ENCODE measurements at places on chromosomes 2 and 18. TPM values are rescaled to one million over a fixed set of nuclear protein-coding genes. Genes with fewer than 3 reads are reported as not detected.

GRCh38 chr2:24495451-24495850 lies 4.4 kb downstream of the NCOA1 start:
- no peaks in the 10 kb centered on the region for H3K27me3 ChIP-seq
- H3K36me3 ChIP-seq: no peaks in the 10 kb centered on the region
- no peak overlapping the region for H3K27ac ChIP-seq
- H3K4me1 ChIP-seq: peaks cover 20% of the 10 kb centered on the region

GRCh38 chr18:13587001-13587400 lies 139.4 kb downstream of the FAM210A start:
- no peaks in the 10 kb centered on the region for H3K27me3 ChIP-seq
- no peak overlapping the region for H3K4me3 ChIP-seq
- no peak overlapping the region for H3K27ac ChIP-seq
- peaks cover 10% of the 10 kb centered on the region for H3K36me3 ChIP-seq

GRCh38 chr18:7370802-7371201 lies 139.9 kb downstream of the LRRC30 start:
- H3K27me3 ChIP-seq: peaks cover 9% of the 10 kb centered on the region
- H3K36me3 ChIP-seq: no peaks in the 10 kb centered on the region
- H3K27ac ChIP-seq: no peak overlapping the region
- DNase-seq: no peak
- H3K4me1 ChIP-seq: no peaks in the 10 kb centered on the region

- no peaks in the 10 kb centered on the region for H3K36me3 ChIP-seq
- DNase-seq: no peak
- H3K4me3 ChIP-seq: no peak overlapping the region
- H3K4me1 ChIP-seq: no peaks in the 10 kb centered on the region
- H3K27me3 ChIP-seq: peaks cover 7% of the 10 kb centered on the region
Observed at GRCh38 chr2:158932131-158932645, 36.3 kb upstream of the TANC1 start.

DNA sequence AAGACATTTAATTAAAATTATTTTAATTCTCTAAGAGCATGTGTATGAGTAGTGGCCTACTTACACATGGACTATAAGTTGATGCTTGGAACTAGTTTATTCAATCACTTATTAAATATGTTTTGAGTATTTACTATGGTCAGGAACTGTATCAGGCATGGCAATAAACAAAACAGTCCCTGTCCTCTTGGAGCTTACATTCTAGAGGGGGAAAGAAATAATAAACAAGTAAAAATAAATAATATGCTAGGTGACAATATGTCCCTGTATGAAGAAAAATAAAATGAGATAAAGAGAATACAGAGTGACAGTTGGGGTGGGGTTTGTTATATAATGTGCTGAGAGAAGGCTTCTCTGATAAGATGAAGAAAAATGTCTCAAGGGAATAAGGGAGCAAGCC lies 74.5 kb downstream of the MYO3B start:
- H3K4me1 ChIP-seq: no peaks in the 10 kb centered on the region
- H3K36me3 ChIP-seq: no peaks in the 10 kb centered on the region
- H3K27me3 ChIP-seq: no peaks in the 10 kb centered on the region
- DNase-seq: no peak
- no peak overlapping the region for H3K27ac ChIP-seq
- no peak overlapping the region for H3K4me3 ChIP-seq

DNA sequence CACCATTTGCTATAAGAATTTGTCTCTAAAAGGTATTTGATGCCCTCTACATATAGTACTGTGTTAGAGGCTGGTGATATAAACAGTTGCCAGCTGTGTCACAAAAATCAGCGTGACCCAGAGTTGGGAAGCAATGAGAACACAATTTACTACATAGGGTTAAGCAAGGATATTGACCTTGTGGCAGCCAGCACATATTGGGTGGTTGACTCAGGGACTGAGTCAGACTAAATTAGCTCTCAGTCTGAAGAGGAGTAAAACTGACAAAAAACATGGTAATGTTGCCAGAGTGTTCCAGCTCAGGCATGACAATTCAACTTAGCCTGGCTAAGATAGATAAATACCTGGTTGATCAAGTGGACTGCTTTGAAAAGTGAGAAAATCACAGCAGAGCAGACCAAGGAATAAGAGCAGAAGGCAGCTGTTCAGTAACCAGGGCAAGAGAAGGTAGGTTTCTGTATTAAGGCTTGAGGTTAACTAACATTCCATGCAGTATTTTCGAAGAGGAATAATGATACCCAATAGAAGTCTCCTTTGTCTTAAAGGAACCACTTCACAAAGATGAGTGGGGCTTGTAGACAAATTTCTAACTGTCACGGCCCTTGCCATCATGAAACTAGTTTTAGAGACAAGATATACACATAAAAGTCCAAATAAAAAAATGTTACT lies 108.2 kb upstream of the ERBB4 start:
- no peaks in the 10 kb centered on the region for H3K4me1 ChIP-seq
- DNase-seq: no peak
- no peaks in the 10 kb centered on the region for H3K36me3 ChIP-seq
- no peak overlapping the region for H3K4me3 ChIP-seq
- no peaks in the 10 kb centered on the region for H3K27me3 ChIP-seq
- no peak overlapping the region for H3K27ac ChIP-seq

DNA sequence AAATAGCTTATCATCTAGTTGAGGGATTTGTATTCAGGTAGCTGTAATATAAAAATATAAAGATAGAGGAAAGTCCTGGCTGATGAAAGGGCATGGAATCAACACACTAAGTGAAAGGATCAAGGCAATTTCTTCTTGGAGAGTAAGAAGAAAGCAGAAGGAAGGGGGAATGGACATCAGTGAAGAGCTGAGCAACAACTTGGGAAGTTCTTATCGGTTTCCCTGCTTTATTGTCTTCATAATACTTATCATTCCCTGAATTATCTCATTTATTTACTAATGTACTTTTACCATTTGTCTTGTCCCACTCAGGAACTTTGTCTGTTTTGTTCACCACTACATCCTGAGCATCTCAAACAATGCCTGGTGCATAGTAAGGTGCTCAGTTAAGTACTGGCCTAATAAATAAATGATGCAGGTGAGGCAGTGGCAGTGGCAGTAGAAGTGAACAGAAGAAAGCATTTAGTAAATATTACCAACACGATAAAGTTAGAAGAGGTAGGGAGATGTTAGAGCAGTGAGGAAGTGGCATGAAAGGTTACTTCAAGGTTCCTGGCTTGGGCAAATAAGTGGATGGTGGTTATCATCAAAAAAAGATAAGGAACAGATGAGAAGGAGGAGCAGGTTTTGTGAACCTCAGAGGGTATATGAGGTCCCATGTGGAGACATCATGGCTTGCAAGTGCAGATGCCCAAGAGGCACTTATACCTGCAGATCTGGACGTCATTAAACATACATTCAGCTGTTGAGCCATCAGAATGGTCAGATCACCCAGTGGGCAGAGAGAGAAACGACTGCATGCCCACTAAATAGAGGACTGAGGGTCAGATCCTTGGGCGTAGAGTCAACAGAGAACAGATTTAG lies 217.8 kb downstream of the TMEM247 start:
- no peak for DNase-seq
- no peaks in the 10 kb centered on the region for H3K36me3 ChIP-seq
- H3K4me3 ChIP-seq: no peak overlapping the region
- H3K27me3 ChIP-seq: no peaks in the 10 kb centered on the region
- H3K27ac ChIP-seq: no peak overlapping the region
- peaks cover 17% of the 10 kb centered on the region for H3K4me1 ChIP-seq

GRCh38 chr2:206832873-206833272 lies 67.5 kb downstream of the FASTKD2 start:
- no peak overlapping the region for H3K27ac ChIP-seq
- H3K27me3 ChIP-seq: no peaks in the 10 kb centered on the region
- DNase-seq: no peak
- no peaks in the 10 kb centered on the region for H3K4me1 ChIP-seq
- no peak overlapping the region for H3K4me3 ChIP-seq

DNA sequence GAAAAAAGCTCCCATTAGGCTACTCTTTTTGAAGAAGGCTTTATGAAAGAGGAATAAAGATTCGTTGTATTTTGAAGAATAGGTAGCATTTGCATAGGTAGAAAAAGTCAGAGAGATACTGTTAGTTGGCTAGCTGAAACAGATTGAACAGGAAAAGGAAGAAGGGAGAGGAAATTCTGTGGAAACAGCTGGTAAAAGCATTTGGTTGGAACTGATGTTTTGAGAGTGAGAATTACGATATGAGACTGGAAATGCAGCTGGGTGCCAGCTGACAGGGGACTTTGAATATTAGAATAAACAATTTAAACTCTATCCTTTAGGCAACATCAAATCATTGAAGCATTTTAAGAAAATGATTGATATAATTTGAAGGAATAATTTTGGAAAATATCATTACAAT lies 96.7 kb upstream of the CNTNAP5 start:
- no peak overlapping the region for H3K27ac ChIP-seq
- no peaks in the 10 kb centered on the region for H3K36me3 ChIP-seq
- no peak overlapping the region for H3K4me3 ChIP-seq

DNA sequence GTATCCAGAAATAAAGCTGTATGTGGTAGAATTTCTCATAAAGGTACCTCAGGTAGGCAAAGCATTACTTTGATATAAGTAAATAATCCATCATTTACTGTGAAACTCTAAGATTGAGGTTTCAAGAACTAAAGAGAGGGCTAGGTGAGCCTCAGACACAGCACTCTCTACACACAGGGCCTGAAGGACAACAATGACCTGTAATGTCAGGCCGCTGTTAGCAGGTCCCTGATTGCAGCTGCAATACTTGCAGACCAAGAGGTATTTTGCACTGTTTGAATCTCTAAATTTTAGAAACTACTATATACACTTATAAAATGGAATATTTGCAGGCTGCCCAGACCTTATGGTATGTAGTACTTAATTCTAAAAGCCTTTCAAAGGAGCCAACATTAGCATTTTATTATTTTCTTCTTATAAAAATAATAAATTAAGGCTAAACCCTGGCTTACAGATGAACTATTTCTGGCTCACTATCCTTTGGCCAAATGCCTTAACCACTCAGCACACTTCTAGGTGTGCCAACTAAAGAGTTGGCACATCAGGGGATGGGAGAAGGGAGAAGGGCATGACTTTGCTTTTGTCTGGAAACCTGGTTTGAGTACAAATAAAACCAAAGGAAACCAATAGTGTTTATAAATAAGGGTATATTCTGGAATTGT lies 66.7 kb upstream of the SLC39A10 start:
- no peaks in the 10 kb centered on the region for H3K27me3 ChIP-seq
- DNase-seq: no peak
- no peak overlapping the region for H3K27ac ChIP-seq

GRCh38 chr2:72830273-72830672 lies 4.4 kb upstream of the EXOC6B start:
- no peak overlapping the region for H3K4me3 ChIP-seq
- H3K4me1 ChIP-seq: no peaks in the 10 kb centered on the region
- peaks cover 5% of the 10 kb centered on the region for H3K27me3 ChIP-seq
- no peak overlapping the region for H3K27ac ChIP-seq
- no peaks in the 10 kb centered on the region for H3K36me3 ChIP-seq

GRCh38 chr2:101340141-101340551 lies 31.6 kb upstream of the RNF149 start:
- no peaks in the 10 kb centered on the region for H3K36me3 ChIP-seq
- peaks cover 16% of the 10 kb centered on the region for H3K4me1 ChIP-seq
- DNase-seq: no peak
- H3K27ac ChIP-seq: no peak overlapping the region
- no peak overlapping the region for H3K4me3 ChIP-seq

- DNase-seq: no peak
- H3K36me3 ChIP-seq: no peaks in the 10 kb centered on the region
- no peaks in the 10 kb centered on the region for H3K27me3 ChIP-seq
- no peak overlapping the region for H3K27ac ChIP-seq
Observed at GRCh38 chr2:129330504-129330903, 649.0 kb upstream of the RAB6C start.

DNA sequence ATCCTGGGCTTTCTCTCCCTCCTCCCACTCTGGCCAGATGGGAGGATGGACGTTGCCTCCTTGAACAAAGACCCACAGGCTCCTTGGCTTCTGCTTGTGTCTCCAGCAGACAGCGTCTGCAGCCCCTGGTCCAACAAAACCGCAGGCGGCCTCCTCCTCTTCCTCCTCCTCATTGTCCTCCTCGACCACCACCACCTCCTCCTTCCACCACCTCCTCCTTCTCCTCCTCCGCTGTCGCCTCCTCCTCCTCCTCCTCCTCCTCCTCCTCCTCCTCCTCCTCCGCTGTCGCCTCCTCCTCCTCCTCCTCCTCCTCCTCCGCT lies 45.7 kb upstream of the ALPP start:
- no peak overlapping the region for H3K27ac ChIP-seq
- no peaks in the 10 kb centered on the region for H3K27me3 ChIP-seq
- no peak overlapping the region for H3K4me3 ChIP-seq
- no peak for DNase-seq
- H3K36me3 ChIP-seq: peaks cover 3% of the 10 kb centered on the region

- no peaks in the 10 kb centered on the region for H3K4me1 ChIP-seq
- H3K36me3 ChIP-seq: no peaks in the 10 kb centered on the region
- H3K4me3 ChIP-seq: no peak overlapping the region
- DNase-seq: no peak
Observed at GRCh38 chr2:197575987-197576386, 60.1 kb downstream of the MOB4 start.

DNA sequence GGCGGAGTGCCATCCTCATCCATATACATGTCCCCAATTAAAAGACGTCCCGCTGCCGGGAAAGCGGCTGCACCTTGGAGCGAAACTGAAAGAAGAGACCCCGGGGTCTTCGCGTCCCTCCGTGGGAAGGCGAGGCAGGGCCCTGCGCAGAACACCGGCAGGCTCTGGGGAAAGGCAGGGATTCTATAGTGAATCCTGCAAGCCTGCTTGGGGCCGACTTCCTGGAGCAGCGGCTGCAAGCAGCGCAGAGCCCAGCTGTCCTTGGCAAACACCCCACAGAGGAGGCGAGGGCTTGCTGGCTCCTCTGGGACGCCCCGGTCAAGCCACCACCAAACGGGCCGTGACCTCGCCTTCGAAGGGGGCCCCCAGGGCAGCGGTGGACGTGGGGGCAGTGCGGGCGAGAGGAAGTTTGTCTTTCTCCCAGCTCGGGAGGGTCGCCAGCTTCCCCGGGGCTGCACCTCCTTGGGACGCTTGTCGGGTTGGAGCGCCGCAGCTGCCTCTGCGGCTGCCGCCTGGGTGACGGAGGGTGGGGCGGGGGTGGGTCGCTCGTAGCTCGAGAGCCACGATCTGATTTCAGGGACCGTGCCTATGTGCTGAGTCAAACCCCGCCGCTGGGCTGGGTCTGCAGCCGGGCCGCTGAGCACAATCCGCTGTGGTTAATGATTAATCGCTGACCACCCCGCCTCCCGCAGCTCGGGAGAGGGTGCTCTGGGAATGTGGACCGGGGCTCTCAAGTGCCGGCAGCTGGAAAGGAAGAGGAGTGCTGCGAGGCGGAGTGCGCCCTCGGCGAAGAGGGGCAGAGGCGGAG lies 486 bp upstream of the GPR39 start:
- no peak overlapping the region for H3K4me3 ChIP-seq
- peaks cover 4% of the 10 kb centered on the region for H3K27me3 ChIP-seq
- no peaks in the 10 kb centered on the region for H3K4me1 ChIP-seq
- DNase-seq: no peak

DNAH7 gene
- 0.03 TPM for total RNA-seq

ZNF396 gene
- 0.88 TPM for total RNA-seq

POTEF gene
- not detected for total RNA-seq

BARD1 gene
- total RNA-seq: 12.1 TPM

ACSL3 gene
- total RNA-seq: 69.5 TPM

SERPINB10 gene
- total RNA-seq: not detected
